M059J (cell line): ENCODE measurements at places on chromosomes 2 and 18. TPM values are rescaled to one million over a fixed set of nuclear protein-coding genes. Genes with fewer than 3 reads are reported as not detected.

DNA sequence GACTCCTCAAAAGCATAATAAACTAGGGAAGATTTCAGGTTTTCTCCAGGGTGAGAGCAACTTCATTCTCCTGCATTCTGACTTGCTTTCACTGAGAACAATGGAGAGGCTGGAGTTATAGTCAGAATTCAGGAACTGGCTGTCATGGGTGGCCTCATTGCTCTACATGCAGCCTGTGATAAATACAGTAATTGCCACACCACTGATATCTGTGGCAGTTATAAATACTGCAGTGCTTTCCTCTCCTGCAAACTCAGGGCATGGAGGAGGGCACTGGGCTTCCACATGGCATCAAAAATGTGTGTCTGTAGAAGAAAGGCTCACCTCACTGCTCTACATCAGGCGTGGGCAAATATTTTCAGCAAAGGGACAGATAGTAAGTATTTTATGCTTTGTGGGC, 510.2 kb downstream of the ZNF516 start:
- no peak for DNase-seq

DNA sequence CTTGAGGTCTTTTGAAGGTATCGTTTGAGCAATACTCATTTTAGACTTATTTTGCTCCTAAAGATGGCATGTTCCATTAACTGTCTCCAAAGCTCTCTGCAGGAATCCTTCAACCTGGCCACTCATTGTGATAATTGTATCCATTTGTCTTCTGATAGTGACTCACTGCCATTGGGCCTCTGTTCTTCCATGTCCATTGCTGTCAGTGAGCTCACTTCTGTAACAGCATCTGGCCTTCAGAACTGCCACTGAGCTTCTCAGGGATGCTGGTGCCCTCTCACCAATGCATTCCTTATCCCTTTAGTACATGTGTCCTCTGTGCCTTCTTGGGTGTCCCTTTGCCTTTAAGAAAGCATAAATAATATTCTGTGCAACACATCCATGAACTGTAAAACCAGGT, 71.6 kb downstream of the MREG start:
- DNase-seq, result no peak

CPO gene
- total RNA-seq, result not detected in 2 replicates

APOB gene
- total RNA-seq, result not detected in 2 replicates

GRCh38 chr2:220783671-220784070, 788.4 kb downstream of the EPHA4 start:
- DNase-seq, result peak; percentile 25

UGT1A9 gene
- total RNA-seq, result 0.07 TPM in 1 of 2 replicates, not detected in the other

- DNase-seq, result no peak
Observed at GRCh38 chr2:237440819-237441281, 26.9 kb upstream of the COL6A3 start.

RAD51AP2 gene
- not detected in 2 replicates for total RNA-seq
